ENCODE measurements at places on chromosomes 2 and 18. TPM values are rescaled to one million over a fixed set of nuclear protein-coding genes. Genes with fewer than 3 reads are reported as not detected.

Gene SLC11A1
- total RNA-seq, result 3.3 TPM

Gene TRIM43
- not detected for total RNA-seq

Gene EVX2
- not detected for total RNA-seq

GRCh38 chr2:9657083-9657482 is 26.3 kb upstream of the YWHAQ start:
- no peak for DNase-seq

- DNase-seq, result no peak
Measured at GRCh38 chr2:150570712-150571111, 83.2 kb upstream of the RND3 start.

DNA sequence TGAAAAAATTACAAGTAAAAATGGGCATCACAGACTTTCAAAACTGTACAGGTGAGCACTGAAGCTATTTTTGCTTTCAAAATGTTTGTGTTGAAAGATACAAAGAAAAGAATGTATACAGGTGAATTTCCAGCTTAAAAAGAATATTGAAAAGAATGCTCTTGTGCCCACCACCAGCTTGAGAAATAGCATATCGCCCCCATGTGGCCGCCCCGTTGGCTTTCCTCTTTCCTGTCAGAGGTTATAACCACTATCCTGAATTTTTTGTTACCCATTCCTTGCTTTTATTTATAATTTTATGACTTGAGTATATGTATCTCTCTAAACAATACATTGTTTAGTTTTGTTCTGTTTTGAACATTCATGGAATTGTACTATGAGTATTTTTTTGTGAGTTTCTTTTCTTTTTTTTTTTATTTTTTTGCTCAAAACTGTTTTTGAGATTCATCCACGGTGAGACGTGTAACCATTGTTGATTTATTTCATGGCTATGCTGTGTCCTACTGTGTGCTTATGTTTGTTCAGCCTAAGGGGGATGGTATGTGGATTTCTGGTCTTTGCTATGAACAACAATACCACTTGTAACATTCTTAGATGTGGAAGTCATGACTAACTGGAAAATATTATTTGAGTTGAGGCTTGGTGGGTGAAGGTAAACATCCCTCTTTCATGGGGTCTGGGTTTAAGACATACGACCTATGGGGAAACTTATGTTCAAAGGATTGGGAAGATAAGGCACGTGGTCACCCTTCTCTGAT is 11.6 kb downstream of the TRPM8 start:
- DNase-seq, result no peak

GRCh38 chr18:10049747-10050146 is 135.9 kb downstream of the VAPA start:
- DNase-seq, result no peak

Measured in psoas muscle (tissue), 8 donors.